Sigmoid colon (tissue), 7 donors: ENCODE measurements at places on chromosomes 3 and 15. TPM values are rescaled to one million over a fixed set of nuclear protein-coding genes. Genes with fewer than 3 reads are reported as not detected.

DNA sequence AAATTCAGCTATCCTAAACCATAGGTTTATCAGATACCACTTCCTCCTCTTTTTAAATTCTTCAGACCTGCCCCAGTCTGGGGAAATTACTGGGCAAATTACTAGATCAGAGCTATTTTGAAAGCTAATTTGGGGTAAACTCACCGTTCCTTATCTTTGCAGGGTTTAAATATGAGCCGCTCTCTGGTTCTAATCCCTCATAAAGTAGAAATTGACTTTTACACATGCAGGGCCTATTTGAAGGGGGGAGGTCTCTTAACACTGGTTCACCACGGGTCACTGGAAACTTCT is 11.0 kb upstream of the MEIS2 start:
- peaks cover 34% of the 10 kb centered on the region for H3K4me1 ChIP-seq
- no peaks in the 10 kb centered on the region for H3K27me3 ChIP-seq
- H3K36me3 ChIP-seq: no peaks in the 10 kb centered on the region
- peak overlapping the region; percentile 97 for H3K27ac ChIP-seq

DNA sequence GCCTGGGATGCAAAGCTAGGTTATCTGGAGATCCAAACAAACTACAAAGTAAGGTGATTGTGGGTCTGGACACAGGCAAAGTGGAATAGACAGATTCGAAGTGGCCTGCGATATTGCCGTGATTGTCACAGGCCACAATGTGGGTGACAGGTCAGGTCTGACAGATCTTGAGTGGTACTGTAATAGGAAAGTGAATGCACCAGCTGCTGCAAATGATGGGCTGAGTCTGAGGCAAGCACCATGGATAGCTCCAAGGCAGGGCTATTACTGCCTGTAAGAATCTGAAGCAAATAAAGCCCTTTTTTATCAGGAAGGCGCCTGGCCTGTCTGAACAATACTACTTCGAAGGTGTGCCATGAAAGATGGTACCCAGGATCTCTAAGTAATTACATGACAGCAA is 10.0 kb downstream of the ARMC8 start:
- H3K36me3 ChIP-seq: no peaks in the 10 kb centered on the region
- no peaks in the 10 kb centered on the region for H3K27me3 ChIP-seq
- H3K27ac ChIP-seq: no peak overlapping the region
- no peak for DNase-seq

- no peak for DNase-seq
- no peak overlapping the region for H3K27ac ChIP-seq
- H3K36me3 ChIP-seq: no peaks in the 10 kb centered on the region
- H3K4me3 ChIP-seq: no peak overlapping the region
Observed at GRCh38 chr15:91857772-91858171, 4.3 kb downstream of the SLCO3A1 start.

DNA sequence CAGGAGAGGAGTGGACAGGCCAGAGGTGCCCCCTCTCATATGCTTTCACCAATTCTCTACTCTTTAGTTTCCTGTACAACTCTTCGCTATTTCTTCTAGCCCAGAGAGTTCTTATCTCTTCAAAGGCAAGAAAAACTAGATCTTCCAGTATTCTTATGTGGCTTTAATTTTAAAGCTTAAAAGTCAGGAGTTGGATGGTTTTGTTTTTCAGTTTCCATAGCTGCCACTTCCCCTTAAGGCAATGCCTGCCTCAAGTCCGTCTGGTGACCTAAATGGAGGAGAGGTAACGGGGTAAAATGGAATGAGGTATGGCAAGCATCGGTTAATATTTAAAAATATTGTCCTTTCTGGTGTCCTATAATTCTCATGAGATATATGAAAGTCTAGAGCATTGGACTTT is 11.4 kb upstream of the VGLL3 start:
- no peaks in the 10 kb centered on the region for H3K4me1 ChIP-seq
- H3K27me3 ChIP-seq: no peaks in the 10 kb centered on the region
- no peak overlapping the region for H3K4me3 ChIP-seq
- no peak overlapping the region for H3K27ac ChIP-seq
- no peaks in the 10 kb centered on the region for H3K36me3 ChIP-seq

GRCh38 chr3:94314218-94314883 is 251.5 kb downstream of the NSUN3 start:
- DNase-seq: no peak
- no peaks in the 10 kb centered on the region for H3K36me3 ChIP-seq
- H3K27ac ChIP-seq: no peak overlapping the region
- no peaks in the 10 kb centered on the region for H3K27me3 ChIP-seq
- peaks cover 23% of the 10 kb centered on the region for H3K4me1 ChIP-seq
- no peak overlapping the region for H3K4me3 ChIP-seq

DNA sequence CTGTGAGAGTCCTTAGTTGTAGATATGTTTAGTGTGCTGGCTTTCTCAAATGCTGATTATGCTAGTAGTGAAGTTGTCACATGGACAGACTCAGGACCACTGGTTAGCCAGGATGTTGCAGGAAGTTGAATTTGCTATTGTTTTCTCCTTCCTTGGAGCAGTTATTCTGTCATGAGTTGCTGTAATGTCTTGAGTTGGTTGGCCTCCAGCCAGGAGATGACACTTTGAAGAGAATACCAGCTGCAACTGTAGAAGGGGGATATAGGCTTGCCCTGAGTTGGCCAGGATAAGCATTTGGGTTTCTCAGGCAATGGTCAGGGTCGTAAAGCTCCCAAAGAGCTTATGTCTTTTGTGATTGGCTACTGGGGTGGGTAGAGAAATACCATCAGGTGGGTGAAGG is 206.7 kb downstream of the ZNF621 start:
- no peak overlapping the region for H3K27ac ChIP-seq
- no peaks in the 10 kb centered on the region for H3K27me3 ChIP-seq
- no peak overlapping the region for H3K4me3 ChIP-seq

DNA sequence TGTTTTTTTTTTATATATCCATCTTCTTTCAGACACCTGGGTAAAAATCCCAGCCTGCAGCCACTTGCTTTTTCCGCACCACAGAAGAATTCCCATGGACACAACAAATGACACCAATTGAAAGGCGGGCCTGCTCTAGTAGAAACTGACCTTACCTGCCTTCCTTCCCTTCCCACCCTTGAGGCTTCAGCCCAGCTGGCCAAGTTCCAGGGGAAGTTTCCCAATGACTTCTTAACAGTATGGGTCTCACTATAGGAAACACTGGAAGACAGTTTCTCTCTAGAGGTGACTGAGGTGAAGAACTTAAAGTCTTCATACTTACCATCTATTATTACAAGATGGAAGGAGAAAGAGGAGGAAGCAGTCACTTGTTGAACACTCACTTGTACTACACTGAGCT is 714.2 kb upstream of the NR2F2 start:
- no peak for DNase-seq
- no peaks in the 10 kb centered on the region for H3K36me3 ChIP-seq

DNA sequence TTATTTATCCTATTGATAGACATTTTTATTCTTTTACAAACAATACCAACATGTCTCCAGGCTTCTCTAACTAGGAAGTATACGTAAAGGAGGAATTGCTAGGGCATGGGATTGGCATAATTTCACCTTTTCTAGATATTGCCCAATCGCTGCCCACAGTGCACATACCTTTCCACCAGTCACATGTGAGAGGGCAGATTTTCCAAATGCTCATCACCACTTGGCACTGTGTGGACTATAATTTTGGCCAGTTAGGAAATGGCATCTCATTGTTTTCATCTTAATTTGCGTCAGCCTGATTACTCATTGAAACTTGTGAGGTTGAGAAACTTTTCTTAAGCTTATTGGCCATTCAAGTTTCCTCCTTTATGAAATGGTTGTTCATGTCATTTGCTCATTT is 57.4 kb upstream of the POLR2M start:
- H3K27me3 ChIP-seq: no peaks in the 10 kb centered on the region
- no peak overlapping the region for H3K4me3 ChIP-seq
- no peak overlapping the region for H3K27ac ChIP-seq
- H3K4me1 ChIP-seq: no peaks in the 10 kb centered on the region

The MCTP2 gene
- 1.6 TPM for total RNA-seq
